CD4-positive, alpha-beta T cell (primary cell): ENCODE measurements at places on chromosomes 12 and 14. TPM values are rescaled to one million over a fixed set of nuclear protein-coding genes. Genes with fewer than 3 reads are reported as not detected.

The ZNF891 gene
- 4.5 TPM for total RNA-seq

The PLEKHG7 gene
- total RNA-seq: not detected

The PAPLN gene
- 0.05 TPM for total RNA-seq

The KRT80 gene
- not detected for total RNA-seq

The INHBE gene
- not detected for total RNA-seq

The TAS2R8 gene
- not detected for total RNA-seq

The NOXRED1 gene
- total RNA-seq: 0.42 TPM

The ST8SIA1 gene
- total RNA-seq: 5.6 TPM

The GPX2 gene
- not detected for total RNA-seq

The PIWIL1 gene
- not detected for total RNA-seq

The PSMB11 gene
- 0.16 TPM for total RNA-seq

The MYBPC1 gene
- total RNA-seq: not detected

The SYCP3 gene
- total RNA-seq: 0.22 TPM

The RBP5 gene
- not detected for total RNA-seq

The PLBD1 gene
- 0.95 TPM for total RNA-seq

The ACOT4 gene
- total RNA-seq: 1.0 TPM

The ADCY4 gene
- 5.9 TPM for total RNA-seq

The KIF26A gene
- total RNA-seq: 0.25 TPM

The R3HDM2 gene
- 106 TPM for total RNA-seq

The FOXN4 gene
- total RNA-seq: not detected

The EML1 gene
- total RNA-seq: not detected

The GON7 gene
- 2.3 TPM for total RNA-seq

The RFX4 gene
- total RNA-seq: not detected

The ARHGAP9 gene
- total RNA-seq: 354 TPM

The LRTM2 gene
- total RNA-seq: 0.11 TPM
